ENCODE measurements at places on chromosomes 4 and X.

GRCh38 chrX:15874672-15875071 lies 20.1 kb upstream of the AP1S2 start:
- no peak for DNase-seq

DNA sequence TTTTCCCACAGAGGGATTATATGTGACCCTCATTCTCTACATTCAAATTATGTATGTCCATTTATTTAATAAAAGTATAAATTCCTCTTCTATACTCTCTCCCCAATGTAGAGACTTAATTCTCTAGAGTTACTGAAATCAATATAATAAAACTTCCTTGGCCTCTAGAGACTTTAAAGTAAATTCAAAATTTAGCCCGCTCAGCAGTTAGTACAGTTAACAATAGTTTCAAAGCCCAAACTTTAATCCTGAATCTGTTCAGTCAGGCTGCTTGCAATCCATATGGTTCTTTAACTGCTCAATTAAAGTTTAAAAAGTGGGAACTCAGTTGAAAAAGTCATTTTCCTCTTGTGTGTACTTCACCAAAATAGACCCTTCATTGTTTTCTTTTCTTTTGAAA lies 2558.4 kb downstream of the ARAP2 start:
- DNase-seq: no peak

- no peak for DNase-seq
Observed at GRCh38 chrX:50183891-50184290, 16.9 kb downstream of the AKAP4 start.

GRCh38 chr4:6184169-6184568 lies 16.2 kb downstream of the JAKMIP1 start:
- DNase-seq: no peak

- no peak for DNase-seq
Observed at GRCh38 chr4:14883166-14883565, 119.1 kb upstream of the CPEB2 start.

DNA sequence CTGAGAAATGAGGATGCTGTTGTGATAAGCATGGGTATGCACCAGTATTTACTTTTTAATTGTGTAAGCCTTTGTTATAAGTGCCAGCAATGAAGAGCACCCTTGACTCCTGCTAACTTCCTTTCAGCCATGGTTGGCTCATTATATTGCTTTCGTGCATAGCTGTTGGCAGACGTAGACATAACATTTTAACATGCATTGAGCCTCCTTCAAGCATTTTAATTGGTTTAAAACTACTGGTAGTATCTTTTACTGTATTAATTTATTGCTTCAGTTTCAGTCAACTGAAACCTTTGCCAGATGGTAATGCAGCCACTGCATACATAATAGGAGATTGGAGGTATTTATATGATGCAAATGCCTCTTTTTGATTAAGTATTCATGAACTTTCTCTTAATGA lies 1285.4 kb downstream of the PCDH18 start:
- no peak for DNase-seq

GRCh38 chr4:55758570-55758969 lies 61.0 kb upstream of the EXOC1L start:
- DNase-seq: no peak

DNA sequence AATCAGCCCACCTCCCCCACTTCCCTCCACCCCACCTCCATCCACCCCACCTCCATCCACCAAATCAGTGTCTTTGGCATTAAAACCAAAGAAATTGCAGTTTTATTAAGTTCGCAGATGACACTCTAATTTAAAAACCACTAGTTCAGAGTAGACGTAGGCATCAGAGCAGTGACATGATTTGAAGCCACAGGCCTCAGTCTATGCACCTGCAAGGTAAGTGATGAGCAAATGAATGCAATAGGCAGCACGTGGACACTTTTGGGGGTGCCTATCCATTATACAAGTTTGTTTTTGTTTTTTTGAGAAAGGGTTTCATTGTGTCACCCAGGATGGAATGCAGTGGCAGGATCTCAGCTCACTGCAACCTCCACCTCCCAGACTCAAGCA lies 88.0 kb upstream of the TRIM2 start:
- no peak for DNase-seq

GRCh38 chr4:116397714-116398113 lies 687.7 kb downstream of the TRAM1L1 start:
- DNase-seq: no peak

DNA sequence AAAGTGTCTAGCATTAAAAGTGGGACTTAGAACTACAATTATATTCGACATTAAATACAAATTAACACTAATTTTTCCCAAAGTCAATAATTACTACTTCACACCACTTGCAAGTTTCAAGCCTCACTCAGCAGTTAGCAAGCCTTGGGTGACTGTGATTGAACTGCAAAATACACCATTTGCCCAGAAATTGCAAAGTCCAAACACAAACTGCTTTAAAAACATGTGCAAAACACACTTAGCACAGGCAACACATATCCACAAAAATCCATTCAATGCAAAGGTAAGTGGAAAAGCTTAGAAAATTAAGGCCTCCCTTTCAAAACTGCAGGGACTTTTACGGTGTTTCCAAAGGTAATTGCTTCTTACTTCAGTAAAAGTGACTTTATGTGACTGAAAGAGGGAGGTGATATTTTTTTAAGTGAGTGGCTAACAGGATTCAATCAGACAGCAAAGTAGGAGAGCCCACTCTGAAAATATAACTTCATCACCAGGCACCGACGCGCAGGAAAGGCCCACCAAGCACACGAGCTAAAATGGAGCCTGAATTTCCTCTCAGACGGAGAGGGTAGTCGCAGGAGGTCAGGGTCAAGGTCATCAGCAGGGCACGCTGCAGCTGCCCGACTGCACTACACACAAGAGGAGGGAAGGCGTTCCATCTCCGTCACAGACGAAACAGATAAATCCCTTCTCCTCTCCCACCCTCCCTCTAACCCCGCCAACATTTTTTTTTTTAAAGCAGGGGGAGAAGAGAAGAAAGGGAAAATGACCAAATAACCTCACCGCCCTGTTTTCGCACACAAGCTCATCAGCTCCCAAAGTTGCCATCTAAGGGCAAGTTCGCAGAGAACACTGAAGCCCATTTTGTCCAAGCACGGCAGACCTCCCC lies 3.1 kb downstream of the ZNF827 start:
- DNase-seq: peak; percentile 8

- no peak for DNase-seq
Observed at GRCh38 chr4:3345384-3345783, 52.6 kb downstream of the RGS12 start.
